ENCODE measurements at places on chromosomes 6 and 20.

DNA sequence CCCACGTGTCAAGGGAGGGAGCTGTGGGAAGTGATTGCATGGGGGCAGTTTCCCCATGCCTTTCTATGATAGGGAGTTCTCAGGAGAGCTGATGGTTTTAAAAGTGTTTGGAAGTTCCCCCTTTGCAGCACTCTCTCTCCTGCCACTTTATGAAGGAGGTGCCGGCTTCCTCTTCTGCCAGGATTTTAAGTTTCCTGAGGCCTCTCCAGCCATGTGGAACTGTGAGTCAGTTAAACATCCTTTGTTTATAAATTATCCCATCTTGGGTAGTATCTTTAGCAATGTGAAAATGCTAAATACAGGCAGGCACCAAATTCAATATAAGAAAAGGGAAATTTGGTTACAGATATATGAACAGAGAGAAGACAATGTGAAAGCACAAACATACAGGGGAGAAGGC is 96.4 kb upstream of the EPHA7 start:
- no peak for DNase-seq

DNA sequence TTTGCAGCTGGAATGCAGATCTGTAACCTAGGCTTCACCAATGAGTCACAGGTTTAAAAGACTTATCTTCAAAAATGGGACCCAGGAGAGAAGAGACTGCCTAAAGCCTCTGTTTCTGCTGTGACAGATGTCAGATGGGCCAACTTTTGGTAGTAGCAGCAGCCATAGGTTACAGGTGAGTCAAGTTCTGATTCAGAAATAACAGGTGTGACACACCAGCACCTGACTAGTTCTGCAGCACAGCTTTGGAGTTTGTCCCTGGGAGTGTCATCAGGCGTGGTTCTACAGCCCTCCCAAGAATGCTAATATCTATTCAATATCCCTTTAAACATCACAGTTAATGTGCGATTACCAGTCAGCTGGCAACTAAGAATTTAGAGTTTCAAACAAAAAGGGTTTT is 121.9 kb upstream of the BTN3A2 start:
- DNase-seq = no peak

- DNase-seq = no peak
These were observed 167.2 kb upstream of the THEMIS start for GRCh38 chr6:128068119-128068479.

DNA sequence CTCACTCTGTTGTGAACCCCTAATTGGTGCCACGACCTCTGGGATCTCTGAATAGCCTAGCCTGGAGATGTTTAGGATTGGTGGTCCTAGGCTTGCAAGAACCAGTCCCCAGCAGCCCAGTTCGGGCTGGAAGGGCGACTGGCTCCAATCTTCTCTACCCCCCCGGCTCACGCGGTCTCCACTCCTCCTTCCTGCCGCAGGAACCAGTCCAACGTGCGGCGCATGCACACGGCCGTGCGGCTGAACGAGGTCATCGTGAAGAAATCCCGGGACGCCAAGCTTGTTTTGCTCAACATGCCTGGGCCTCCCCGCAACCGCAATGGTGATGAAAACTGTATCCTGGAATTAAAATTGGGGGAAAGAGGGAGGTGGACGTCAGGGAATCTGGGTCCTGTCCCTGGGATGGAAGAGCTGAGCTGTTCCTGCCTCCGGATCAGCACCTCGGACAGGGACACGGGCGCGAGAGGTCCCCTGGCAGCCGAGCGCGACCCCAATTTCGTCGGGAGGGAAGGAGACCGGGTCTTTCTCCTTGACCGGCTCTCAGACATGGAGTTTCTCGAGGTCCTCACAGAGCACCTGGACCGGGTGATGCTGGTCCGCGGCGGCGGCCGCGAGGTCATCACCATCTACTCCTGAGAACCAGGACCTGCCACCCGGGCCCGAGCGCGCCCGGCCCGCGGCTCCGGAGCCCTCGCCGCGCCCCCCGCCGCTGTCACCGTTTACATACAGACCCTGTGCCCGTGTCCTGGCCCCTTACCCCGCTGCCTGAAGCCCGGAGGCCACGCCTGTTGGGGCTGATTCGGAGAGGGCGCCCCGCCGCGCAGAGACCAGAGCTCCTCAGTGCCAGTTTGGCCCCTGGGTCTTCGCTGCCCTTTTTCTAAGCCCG is 28.2 kb downstream of the SLC12A5 start:
- peak; percentile 49 for DNase-seq

GRCh38 chr6:70686548-70687133 is 19.0 kb downstream of the SMAP1 start:
- peak; percentile 72 for DNase-seq

All from fibroblast of the aortic adventitia (primary cell).